ENCODE measurements at places on chromosomes 3 and 15. TPM values are rescaled to one million over a fixed set of nuclear protein-coding genes. Genes with fewer than 3 reads are reported as not detected.

The CMTM8 gene
- total RNA-seq: 1.7 TPM

The SPSB4 gene
- 35.1 TPM for total RNA-seq

The TLR9 gene
- total RNA-seq: not detected

The NEIL1 gene
- total RNA-seq: 14.7 TPM

The SNTN gene
- total RNA-seq: not detected

The ATP10A gene
- 1.4 TPM for total RNA-seq

The CFAP100 gene
- total RNA-seq: 1.5 TPM
